Activated naive CD4-positive, alpha-beta T cell (primary cell): ENCODE measurements at places on chromosomes 12 and 14.

DNA sequence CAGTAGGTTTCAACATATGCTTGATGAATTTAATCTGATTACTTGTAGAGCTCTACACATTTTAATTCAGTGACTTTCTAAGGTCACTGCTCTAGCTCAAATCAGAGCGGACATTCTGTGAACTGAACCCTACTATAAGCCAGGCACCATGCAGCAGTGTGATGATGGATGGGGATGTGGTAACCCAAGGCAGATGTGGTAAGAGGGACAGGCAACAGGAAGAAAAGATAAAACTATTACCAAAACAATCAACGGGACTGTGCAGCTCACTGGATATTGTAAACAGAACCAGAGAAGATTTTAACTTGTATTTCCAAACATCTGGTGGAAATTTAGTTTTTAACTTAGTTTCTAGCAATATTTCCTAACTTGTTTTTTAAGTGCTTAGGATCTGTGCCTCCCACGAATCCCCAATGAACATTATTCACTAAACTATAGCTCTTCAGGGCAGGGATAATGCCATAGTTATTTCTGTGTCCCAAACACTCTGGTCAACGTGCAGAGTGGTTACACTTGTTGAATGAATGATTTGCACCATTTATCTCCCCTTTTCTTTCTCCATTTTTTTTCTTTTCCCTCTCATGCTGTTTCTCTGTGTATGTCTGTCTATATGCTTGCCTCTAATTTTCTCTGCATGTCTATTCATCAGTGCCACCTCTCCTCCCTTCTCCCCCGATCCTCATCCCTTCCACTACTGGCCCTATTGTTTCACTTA is 3.0 kb downstream of the ERO1A start:
- DNase-seq, result no peak

DNA sequence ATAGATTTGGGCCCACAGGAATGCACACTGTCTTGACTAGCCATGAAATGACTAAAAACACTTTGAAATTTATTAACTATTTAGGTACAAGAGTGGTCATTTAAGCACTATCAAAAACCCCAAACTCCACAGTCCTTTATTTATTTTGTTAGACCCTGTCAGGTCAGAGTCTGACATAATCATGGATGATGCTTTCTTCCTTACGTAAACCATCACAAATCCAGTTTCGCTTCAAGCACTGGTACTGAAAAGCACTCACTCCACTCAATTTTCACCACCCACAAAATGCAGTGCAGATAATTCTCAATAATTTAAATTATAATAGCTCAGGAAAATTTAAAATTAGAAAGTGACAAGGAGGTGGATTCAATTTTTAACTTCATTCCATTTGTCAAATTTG is 25.8 kb downstream of the PPP2R5E start:
- no peak for DNase-seq

DNA sequence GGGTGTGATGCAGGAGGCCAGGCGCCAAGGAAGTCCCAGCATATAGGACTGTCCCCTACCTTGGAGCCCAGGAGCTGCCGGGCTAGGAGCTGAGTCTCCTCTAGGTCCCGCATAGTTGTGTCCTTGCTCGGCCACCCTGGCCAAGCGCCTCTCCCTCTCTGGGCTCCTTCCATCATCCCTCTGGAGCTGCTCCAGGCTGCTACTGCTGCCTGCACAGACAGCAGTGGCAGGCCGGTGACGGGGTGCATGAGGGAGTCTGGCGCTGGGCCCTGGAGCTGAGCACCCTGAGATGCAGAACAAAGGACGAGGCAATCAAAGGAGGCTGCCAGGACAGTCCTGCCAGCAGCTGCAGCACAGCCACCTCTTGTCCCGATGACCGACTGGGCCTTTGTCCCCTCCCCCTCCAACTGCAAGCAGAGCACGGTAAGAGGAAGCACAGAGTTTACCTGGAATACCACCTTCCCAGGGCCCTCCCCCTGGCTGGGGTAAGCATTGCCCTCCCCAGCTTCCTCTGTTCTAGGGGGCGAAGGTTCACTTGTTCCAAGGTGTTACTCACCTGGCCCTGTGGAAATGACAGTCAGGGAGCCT is 10.4 kb downstream of the DTX1 start:
- no peak for DNase-seq

GRCh38 chr14:72142328-72142727 is 210.1 kb downstream of the RGS6 start:
- no peak for DNase-seq

DNA sequence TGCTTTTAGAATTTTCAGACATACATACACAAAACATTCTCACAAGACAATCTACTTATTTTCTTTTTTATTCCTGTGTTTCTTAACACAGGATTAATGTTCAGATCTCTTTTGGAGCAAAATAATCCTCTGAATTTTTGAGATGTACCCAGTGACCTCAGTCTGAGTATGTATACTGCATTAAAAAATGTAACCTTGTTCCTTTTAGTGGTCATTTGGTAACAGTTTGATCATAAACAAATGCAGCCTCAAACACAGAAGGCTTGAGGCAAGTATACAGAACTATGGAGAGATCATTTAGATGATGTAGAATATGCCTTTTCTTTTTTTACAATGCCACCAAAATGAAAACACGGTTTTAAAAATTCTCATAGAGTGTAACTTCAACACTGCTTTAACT is 9.7 kb downstream of the HIF1A start:
- DNase-seq, result no peak

GRCh38 chr14:31950764-31951637 is 126.1 kb upstream of the ARHGAP5 start:
- no peak for DNase-seq

DNA sequence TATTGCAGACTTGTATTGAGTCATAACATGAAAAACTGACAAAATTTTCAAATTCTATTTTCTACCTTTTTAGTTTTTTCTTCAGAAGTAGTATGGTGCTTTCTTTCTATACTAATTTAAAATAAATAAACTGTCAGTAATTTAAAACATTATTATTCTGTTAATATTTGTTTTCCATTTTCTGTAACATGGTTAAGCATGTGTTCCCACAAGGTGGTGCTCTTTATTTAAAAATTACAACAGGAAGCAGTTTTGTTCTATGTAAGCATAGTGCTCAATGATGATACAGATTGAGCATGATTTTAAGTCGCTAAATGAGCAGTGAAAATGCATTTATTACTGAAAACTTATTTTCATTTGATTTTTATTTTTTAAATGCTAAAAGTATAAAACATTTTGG is 114.6 kb downstream of the PPFIA2 start:
- no peak for DNase-seq

- no peak for DNase-seq
Observed at GRCh38 chr12:13599176-13599575, 382.2 kb downstream of the GRIN2B start.

DNA sequence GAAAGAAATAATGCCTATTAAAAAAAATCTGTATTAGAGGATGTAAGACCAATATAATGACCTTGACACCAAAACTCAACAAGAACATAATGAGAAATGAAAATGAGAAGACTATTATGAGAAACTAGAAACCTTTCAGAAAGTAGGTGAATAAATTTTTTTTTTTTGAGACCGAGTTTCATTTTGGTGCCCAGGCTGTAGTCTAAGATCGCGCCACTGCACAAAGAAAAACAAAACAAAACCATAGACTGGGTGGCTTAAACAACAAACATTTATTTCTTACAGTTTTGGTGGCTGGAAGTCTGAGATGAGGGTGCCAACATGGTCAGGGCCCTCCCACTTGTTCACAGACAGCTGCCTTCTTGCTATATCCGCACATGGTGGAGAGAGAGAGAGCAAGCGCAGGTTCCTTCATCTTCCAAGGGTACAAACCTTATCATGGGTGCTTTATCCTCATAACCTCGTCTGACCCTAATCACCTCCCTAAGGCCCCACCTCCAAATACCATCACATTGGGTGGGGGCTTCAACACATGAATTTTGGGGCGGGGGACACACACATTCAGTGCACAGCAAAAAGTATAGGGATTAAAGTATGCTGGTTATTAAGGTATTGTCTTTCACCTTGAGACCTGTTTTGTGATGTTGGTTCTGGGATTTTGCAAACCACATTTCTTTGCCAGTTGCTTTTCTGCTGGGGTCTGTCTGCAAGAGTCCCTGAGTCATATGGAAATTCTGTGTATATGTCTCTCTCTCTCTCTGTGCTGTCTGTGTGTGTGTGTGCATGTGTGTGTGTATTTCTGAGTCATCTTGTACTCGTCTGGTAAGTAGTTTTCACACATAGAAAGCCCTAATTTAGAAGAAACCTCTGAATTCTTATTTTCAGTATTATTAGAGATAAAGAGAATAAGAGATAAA is 26.2 kb downstream of the ZCRB1 start:
- no peak for DNase-seq

- DNase-seq, result no peak
Observed at GRCh38 chr14:76925097-76925441, 98.9 kb downstream of the LRRC74A start.

- DNase-seq, result no peak
Observed at GRCh38 chr12:32135967-32136366, 29.3 kb downstream of the BICD1 start.

DNA sequence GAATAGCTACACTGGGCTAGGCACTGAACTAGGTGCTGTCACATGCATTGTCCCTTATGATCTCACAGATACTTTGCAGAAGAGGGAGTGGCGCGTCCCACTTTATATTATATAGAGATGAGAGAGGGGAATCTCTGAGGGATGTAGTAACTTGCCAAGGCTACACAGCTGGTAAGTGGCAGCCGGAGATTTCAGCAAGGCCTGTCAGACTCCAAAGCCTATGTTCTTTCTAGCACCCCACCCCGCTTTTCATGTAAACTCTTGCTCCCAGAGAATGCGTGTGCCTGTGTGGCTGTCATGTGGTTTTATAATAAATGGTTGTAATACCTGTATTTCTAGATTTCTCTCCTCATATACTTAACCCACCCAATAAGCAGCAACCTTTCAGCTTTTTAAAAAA is 39.1 kb downstream of the WDR20 start:
- no peak for DNase-seq

GRCh38 chr14:83885837-83886293 is 1644.1 kb upstream of the FLRT2 start:
- no peak for DNase-seq

- peak; percentile 13 for DNase-seq
Observed at GRCh38 chr12:62210422-62210821, 49.8 kb upstream of the USP15 start.

DNA sequence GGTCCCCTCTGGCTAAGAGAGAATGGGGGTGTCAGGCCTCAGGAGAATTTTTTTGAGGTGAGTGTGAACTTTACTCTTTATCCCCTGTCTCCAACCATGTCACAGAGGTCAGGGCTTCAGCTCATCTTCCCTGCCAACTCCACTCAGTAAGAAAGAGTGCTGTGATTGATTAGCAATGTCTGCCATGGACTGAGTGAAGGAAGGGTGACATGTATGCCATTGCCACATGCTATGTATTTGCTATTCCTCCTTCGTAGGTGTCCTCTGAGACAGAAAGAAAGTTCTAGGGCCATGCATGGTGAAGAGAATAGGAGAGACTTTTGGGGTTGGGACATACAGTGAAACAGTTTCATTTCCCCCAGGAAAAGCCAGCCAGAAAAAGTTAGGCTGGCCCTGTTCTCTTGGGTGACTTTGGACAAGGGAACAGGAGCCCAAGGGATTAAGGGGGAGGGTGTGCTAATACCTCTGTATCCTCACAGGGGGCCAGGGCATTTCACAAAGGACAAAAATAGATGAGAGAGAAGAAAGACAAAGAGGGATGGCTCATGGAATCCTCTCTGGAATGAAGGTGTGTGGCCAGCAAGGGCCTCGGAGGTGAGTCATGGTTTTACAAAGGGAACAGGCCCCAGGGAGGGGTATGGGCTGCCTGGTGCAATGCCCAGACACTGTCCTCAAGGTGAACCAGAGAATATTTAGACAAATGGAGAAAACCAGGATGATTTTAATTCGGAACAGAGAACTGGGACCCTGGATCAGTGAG is 13.9 kb upstream of the MYL2 start:
- DNase-seq, result no peak

DNA sequence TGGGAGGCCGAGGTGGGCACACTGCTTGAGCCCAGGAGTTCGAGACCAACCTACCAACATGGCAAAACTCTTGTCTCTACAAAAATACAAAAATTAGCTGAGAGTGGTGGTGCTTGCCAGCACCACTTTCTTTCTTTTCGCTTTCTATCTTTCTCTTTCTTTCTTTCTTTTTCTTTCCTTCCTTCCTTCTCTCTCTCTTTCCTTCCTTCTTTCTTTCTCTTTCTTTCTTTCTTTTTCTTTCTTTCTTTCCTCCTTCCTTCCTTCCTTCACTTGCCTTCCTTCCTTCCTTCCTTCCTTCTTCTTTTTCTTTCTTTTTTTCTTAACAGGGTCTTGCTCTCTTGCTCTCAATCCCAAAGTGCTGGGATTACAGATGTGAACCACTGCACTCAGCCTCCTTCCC is 66.8 kb downstream of the HSD17B6 start:
- DNase-seq, result no peak

- no peak for DNase-seq
Observed at GRCh38 chr12:66087365-66087943, 43.1 kb downstream of the LLPH start.

- no peak for DNase-seq
Observed at GRCh38 chr14:68377459-68377858, 415.4 kb downstream of the ZFP36L1 start.

DNA sequence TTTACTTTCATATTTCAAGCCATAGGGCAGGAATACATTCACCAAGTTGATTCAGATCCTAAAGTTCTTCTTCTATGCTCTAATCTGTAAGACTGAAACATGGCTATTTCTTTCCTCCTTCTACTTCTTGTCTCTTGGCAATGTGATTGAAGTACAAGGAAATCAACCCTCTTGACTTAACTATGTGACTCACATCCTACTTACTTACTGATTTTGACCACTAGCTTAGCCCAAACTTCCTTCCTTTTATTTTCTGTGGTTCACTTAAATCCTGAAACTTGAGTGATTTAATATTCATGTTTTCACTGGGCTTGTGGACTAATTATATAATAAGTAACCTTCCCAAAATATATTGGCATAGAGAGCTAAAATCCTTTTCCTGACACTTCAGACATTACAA is 111.2 kb upstream of the NOVA1 start:
- DNase-seq, result no peak

DNA sequence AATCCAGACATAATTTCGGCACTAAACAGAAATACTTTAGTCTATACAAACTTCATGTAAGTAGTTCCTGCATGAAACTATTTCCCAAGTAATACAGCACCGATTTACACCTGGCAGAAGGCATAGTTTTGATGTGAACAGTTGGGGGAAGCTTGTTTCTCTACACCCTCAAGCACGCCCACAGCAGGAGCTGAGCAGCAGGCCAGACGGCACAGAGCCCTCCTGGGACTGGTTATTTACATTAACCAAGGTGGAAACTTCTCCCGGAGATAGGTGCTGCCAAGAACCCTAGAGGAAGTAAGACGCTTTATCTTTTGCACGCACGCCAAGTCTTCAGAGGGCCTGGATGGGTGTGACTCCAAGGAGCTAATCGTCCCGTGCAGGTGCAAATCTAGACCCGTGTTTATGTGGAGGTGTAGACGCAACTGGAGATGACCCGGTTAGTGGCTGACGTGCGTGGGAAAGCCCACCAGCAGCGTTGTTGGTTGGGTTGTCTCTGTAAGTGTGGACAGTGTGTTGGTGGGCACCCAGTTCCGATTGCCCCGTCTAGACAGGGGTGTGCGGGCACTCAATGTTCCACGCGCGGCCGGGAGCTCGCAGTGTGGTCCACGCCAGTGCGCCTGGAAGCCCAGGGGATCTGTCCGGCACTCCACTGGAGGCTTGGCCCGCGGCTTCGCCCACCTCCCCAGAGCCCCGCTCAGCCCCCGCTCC is 767 bp upstream of the TCP11L2 start:
- DNase-seq, result no peak

- no peak for DNase-seq
Observed at GRCh38 chr12:108727161-108727560, 4.2 kb downstream of the CORO1C start.

- no peak for DNase-seq
Observed at GRCh38 chr12:103596981-103597380, 9.9 kb downstream of the STAB2 start.
